Tibial artery (tissue), 4 donors: ENCODE measurements at places on chromosomes 13 and 19.

- no peaks in the 10 kb centered on the region for H3K27me3 ChIP-seq
- no peaks in the 10 kb centered on the region for H3K36me3 ChIP-seq
- no peak for DNase-seq
Observed at GRCh38 chr19:13189600-13189999, 39.4 kb downstream of the IER2 start.

- no peaks in the 10 kb centered on the region for H3K4me1 ChIP-seq
- H3K4me3 ChIP-seq: no peak overlapping the region
- DNase-seq: no peak
- no peak overlapping the region for H3K27ac ChIP-seq
- H3K36me3 ChIP-seq: no peaks in the 10 kb centered on the region
Observed at GRCh38 chr13:77459592-77459991, 75.9 kb upstream of the SCEL start.

- no peak for DNase-seq
- H3K27ac ChIP-seq: no peak overlapping the region
Observed at GRCh38 chr13:109644069-109644750, 142.2 kb downstream of the IRS2 start.

DNA sequence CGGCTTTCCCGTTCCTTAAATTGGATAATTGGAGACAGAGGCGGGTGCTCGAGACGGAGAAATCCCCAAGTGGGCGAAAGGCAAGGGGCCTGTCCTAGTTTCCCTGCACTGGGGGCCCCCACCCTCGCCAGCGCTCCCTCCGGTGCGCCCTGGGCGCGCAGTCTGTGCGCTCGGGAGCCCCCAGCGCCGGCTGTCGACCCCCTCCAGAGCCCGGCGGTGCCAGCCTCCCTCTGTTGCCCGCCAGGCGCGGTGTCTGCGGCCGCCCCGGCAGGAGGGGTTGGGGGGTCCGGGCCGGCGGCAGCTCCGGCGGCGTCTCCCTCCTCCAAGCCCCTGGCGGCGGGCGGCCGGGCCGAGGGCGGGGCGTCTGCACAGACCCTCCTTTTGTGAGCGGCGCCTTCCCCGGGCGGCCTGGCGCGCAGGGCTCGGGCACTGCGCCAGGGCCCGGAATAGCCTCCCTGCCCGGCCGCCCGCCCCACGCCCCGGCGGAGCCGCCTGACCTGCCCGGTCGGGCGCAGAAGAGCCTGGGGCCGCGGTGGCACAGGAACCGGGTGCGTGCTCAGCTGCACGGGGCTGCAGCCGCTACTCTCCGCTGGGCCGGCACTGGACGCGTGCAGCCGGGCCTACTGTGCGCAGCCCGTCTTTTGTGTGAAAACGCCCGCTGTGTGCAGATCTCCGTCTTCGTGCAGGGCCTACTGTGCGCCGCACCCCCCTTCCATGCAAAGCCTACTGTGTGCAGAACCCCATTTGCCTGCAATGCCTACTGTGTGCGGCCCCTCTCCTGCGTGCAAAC lies 13.2 kb downstream of the GADD45B start:
- H3K27me3 ChIP-seq: no peaks in the 10 kb centered on the region
- DNase-seq: peak; percentile 87
- H3K4me3 ChIP-seq: peak overlapping the region; percentile 51
- H3K36me3 ChIP-seq: no peaks in the 10 kb centered on the region

DNA sequence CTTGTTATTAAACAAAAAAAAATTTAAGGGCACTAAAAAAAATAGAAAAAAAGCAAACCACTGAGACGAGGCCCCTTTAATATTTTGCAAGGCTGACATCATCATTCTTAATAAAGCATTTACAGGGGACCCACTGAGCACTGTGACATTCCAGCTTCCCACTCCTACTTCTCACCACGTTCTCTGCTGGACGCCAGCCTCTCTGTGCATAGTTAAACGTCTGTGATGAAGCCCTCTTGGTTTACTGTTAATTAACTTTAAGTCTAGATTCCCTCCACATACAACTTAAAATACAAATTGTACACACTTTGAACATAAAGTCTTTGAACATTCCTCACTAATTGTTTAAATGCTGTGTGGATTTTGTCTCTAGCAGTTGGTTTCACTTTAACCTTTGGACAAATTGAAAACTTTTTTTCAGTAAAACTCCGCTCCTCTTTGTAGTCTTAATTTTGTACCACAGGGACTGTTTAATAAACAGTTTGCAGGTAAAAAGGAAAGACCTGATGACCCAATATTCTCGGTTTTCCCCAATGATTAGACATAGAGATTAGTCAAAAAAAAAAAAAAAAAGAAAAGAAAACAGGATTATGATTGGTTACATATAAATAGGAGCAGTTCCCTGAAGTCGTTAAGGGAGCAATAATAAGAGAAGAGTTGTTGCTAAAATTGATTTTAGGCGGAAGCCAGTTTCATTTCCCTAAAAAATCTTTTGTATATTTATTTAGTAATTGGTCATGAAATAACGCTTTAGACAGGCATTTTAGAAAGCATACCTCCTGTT lies 219.8 kb downstream of the MZT1 start:
- no peak for DNase-seq
- H3K36me3 ChIP-seq: no peaks in the 10 kb centered on the region
- H3K4me1 ChIP-seq: no peaks in the 10 kb centered on the region
- no peaks in the 10 kb centered on the region for H3K27me3 ChIP-seq

- H3K4me1 ChIP-seq: peaks cover 79% of the 10 kb centered on the region
- H3K4me3 ChIP-seq: no peak overlapping the region
- H3K27me3 ChIP-seq: no peaks in the 10 kb centered on the region
- H3K27ac ChIP-seq: no peak overlapping the region
- DNase-seq: no peak
Observed at GRCh38 chr19:8455018-8455417, 10.2 kb downstream of the HNRNPM start.

GRCh38 chr13:80235166-80235966 lies 105.6 kb downstream of the SPRY2 start:
- DNase-seq: no peak
- H3K4me3 ChIP-seq: no peak overlapping the region
- H3K36me3 ChIP-seq: no peaks in the 10 kb centered on the region
- no peaks in the 10 kb centered on the region for H3K4me1 ChIP-seq
- no peaks in the 10 kb centered on the region for H3K27me3 ChIP-seq
- no peak overlapping the region for H3K27ac ChIP-seq

GRCh38 chr13:54965881-54966280 lies 1937.3 kb downstream of the OLFM4 start:
- DNase-seq: no peak
- H3K4me3 ChIP-seq: no peak overlapping the region
- no peak overlapping the region for H3K27ac ChIP-seq

GRCh38 chr19:28284389-28284788 lies 928.6 kb downstream of the UQCRFS1 start:
- H3K27ac ChIP-seq: no peak overlapping the region
- no peaks in the 10 kb centered on the region for H3K4me1 ChIP-seq
- no peaks in the 10 kb centered on the region for H3K36me3 ChIP-seq
- H3K4me3 ChIP-seq: no peak overlapping the region
- DNase-seq: no peak

DNA sequence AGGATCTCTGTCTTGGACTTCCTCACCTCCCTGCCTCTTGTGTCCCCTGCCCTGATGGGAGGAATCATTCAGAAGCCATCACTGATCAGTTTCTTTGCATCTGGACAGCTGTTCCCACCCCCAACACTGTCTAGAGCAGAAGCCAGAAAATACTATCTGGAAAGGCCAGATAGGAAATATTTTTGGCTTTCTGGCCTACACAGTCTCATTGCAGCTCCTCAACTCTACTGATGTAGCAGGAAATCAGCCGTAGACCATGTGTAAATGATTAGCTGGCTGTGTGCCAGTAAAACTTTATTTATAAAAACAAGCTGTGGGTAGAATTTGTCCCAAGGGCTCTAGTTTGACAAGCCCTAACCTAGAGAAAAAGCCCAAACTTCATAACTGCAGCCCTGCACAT lies 5.6 kb downstream of the SIGLEC7 start:
- no peak overlapping the region for H3K27ac ChIP-seq
- H3K36me3 ChIP-seq: no peaks in the 10 kb centered on the region
- H3K4me3 ChIP-seq: no peak overlapping the region
- DNase-seq: no peak

GRCh38 chr19:49333811-49334288 lies 1.4 kb upstream of the CD37 start:
- H3K4me3 ChIP-seq: no peak overlapping the region
- no peak overlapping the region for H3K27ac ChIP-seq
- peaks cover 39% of the 10 kb centered on the region for H3K36me3 ChIP-seq
- H3K27me3 ChIP-seq: no peaks in the 10 kb centered on the region

GRCh38 chr13:46687810-46688209 lies 109.2 kb downstream of the ESD start:
- no peaks in the 10 kb centered on the region for H3K4me1 ChIP-seq
- H3K27ac ChIP-seq: no peak overlapping the region
- no peak overlapping the region for H3K4me3 ChIP-seq
- no peak for DNase-seq
- no peaks in the 10 kb centered on the region for H3K27me3 ChIP-seq

DNA sequence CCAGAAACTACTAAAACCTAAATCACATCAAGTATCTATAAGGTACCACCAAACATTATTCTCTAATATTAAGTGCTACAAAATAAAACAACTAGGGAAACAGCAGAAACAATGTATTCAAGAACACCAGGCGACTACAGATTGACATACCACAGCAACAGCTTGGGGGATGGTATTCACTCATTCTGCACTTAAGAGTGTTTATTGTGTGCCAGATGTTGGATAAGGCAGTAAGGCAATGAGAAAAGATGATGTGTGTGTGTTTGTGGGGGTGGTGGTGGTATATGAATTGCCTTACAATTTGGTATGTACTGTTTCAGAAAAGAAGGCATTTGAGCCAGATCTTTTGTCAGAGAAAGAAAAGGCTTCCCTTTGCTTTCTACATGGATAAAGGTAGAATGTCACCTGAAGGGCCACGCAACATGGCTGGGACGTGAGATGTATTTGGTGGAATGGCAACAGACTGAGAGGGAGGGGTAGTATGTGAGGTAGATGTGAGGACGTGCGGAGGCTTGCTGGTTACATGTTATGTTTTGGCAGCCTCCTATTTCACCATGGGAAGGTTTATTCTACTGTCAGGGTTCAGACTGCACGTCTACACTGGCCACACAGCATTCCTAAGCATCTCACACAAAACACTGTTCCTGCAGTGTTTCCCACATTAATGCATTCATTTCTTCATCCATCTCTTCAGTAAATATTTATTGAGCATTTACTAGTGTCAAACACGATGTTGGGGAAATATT lies 300.7 kb downstream of the KLF12 start:
- no peaks in the 10 kb centered on the region for H3K27me3 ChIP-seq
- no peak for DNase-seq
- H3K36me3 ChIP-seq: no peaks in the 10 kb centered on the region
- no peak overlapping the region for H3K27ac ChIP-seq
- H3K4me1 ChIP-seq: no peaks in the 10 kb centered on the region
- H3K4me3 ChIP-seq: no peak overlapping the region

GRCh38 chr13:79062291-79062690 lies 343.8 kb downstream of the RBM26 start:
- no peak overlapping the region for H3K27ac ChIP-seq
- no peak for DNase-seq
- no peak overlapping the region for H3K4me3 ChIP-seq

GRCh38 chr19:56705939-56706338 lies 34.4 kb upstream of the ZNF835 start:
- no peaks in the 10 kb centered on the region for H3K36me3 ChIP-seq
- H3K4me1 ChIP-seq: no peaks in the 10 kb centered on the region
- no peak for DNase-seq
- H3K27me3 ChIP-seq: no peaks in the 10 kb centered on the region
- H3K4me3 ChIP-seq: no peak overlapping the region

DNA sequence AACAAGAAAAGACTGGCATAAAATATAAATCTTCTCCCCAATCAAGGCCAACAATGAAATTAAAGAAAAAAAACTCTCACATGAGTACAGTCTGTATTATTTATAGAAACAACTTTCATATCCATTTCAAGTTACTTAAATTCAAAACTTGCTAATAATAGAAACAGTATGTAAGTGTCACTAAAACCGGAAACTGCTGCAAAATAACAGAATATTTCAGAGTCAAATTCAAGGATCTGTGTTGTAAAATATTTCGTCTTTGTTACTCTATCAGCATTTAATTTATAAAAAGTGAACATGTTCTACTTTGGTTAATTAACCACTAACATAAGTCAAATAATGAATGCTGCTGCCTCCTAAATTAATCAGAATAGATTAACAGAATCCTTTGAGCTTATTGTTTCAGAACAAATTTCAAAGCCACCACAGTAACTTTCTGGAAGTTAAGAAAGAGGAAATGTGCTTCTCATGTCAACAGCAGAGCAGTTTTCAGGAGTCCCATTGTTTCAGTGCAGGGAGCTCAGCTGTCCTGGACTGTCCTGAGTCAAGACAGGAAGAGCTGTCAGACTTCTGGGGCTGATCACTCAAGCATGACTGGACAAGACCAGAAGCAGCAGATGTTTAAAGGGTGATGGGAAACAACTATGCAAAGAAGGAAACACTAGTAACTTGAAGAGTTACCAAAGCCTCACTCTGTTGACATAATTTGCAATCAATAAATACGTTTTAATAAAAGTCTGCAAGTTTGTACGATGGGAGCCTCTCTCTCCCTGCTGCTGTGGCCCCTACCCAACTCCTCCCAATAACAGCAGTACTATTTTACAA lies 76.9 kb downstream of the FOXO1 start:
- peaks cover 63% of the 10 kb centered on the region for H3K4me1 ChIP-seq
- peak overlapping the region; percentile 43 for H3K27ac ChIP-seq
- H3K27me3 ChIP-seq: no peaks in the 10 kb centered on the region
- no peak overlapping the region for H3K4me3 ChIP-seq

DNA sequence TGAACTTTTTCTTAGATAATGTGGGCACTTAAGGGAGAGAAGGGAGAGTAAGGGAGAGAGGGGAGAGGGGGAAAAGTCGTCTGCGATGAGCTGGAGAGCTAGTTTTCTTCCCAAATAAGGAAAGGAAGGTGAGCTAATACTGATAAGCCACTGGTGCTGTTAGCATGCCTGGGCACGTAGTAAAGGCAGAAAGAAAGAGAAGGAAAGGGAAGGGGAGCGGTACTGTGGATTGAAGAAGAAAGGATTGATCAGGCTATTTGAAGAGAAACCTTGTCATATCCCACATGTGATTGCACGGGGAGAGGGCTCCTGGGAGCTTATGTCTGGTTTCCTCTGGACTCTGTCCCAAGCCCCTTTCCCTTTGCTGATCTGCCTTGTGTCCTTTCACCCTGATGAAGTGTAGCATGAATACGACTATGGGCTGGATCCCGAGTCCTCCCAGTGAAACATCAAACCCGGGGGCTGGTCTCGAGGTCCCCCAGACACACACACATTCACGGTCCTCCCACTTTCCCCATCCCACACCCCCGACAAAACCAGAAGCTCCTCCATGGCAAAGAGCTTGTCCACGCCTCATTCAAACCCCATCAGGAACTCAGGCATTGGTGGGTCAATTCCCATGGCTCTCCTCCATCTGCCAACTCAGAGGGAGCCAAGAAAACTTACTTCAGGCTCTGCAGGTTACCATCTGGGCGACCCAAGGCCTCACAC lies 30.6 kb downstream of the NLRP13 start:
- H3K4me1 ChIP-seq: no peaks in the 10 kb centered on the region
- no peak for DNase-seq
- H3K27ac ChIP-seq: no peak overlapping the region
- H3K4me3 ChIP-seq: no peak overlapping the region
- H3K36me3 ChIP-seq: no peaks in the 10 kb centered on the region
- H3K27me3 ChIP-seq: no peaks in the 10 kb centered on the region

- DNase-seq: no peak
- H3K27me3 ChIP-seq: no peaks in the 10 kb centered on the region
- H3K36me3 ChIP-seq: peaks cover 13% of the 10 kb centered on the region
- H3K4me3 ChIP-seq: peak overlapping the region; percentile 71
- peak overlapping the region; percentile 70 for H3K27ac ChIP-seq
- peaks cover 44% of the 10 kb centered on the region for H3K4me1 ChIP-seq
Observed at GRCh38 chr13:110706570-110707372, 855 bp upstream of the CARS2 start.

- peak overlapping the region; percentile 88 for H3K27ac ChIP-seq
- peaks cover 77% of the 10 kb centered on the region for H3K4me1 ChIP-seq
- H3K4me3 ChIP-seq: peak overlapping the region; percentile 88
- no peaks in the 10 kb centered on the region for H3K36me3 ChIP-seq
Observed at GRCh38 chr19:661427-662196, 1.4 kb downstream of the RNF126 start.
